NCI-H345 (cell line): ENCODE measurements at places on chromosomes 6 and 20.

- no peak for DNase-seq
Measured at GRCh38 chr6:72035966-72036365, 149.6 kb downstream of the RIMS1 start.

- DNase-seq: no peak
Measured at GRCh38 chr6:15046751-15047150, 199.1 kb upstream of the JARID2 start.

DNA sequence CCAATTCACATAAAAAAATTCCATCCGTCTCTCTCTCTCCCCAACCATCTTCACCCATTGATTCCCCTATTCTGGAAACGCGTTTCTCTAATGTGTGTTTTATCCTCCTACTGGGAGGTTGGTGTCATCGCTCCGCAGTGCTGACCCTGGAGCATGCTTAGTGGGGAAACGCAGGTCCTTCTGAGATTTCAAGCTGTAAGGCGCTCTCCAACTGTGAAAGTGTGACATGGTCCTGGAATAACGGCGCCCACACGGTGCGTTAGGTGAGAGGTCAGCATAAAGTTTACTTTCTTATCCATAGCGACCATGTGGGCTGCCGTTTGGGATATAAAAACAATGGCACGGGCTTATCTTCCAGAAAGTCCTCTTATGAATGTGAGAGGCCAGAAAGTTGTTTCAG lies 123.9 kb downstream of the WDR27 start:
- DNase-seq: no peak

DNA sequence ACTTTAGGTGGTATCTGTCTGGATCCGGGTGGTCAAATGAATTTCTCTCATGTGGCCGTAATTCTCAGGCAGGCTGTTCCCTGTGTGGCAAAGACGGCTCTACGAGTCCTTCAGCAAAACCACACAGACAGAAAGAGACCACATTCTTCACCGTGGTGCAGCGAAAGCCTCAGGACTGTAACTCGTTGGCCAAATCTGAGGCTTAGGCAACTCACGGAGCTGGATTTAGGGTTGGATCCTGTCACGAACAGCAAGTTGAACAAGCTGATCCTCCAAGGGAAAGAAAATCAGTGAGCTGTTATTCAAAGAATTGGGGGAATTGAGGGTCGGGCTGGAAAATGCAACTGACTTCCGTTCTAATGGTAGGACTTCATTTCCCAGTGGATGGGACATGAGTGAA lies 167.4 kb downstream of the ZMYND8 start:
- no peak for DNase-seq

GRCh38 chr6:112691289-112691688 lies 344.2 kb downstream of the RFPL4B start:
- DNase-seq: no peak
